ENCODE measurements at places on chromosomes 4 and X.

DNA sequence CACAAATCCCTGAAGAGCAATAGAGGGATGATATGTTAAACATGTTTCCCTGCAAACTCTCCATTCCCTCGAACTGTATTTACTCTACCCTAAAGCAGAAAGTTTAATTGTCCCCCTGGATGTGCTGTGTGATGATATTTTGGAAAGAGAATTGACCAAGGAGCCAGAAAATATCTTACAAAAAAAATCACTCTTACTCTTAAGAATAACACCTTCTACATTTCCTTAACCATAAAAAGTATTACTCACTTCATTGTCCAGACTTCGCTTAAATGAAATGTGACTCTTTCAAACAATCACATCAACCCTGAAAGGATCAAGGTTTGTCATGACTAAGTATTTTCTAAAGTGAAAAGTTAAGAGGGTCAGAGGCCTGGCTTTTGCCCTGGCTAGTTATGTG lies 49.0 kb upstream of the EGFL6 start:
- DNase-seq = peak; percentile 16

- DNase-seq = peak; percentile 67
Measured at GRCh38 chr4:478373-478772, 20.6 kb downstream of the ZNF721 start.

- DNase-seq = no peak
Measured at GRCh38 chr4:186746581-186746980, 22.9 kb upstream of the FAT1 start.

GRCh38 chrX:42809569-42809968 lies 31.6 kb upstream of the PPP1R2C start:
- DNase-seq = no peak

- no peak for DNase-seq
Measured at GRCh38 chr4:114052227-114052626, 72.8 kb upstream of the ARSJ start.
